ENCODE measurements at places on chromosomes 3 and 15.

DNA sequence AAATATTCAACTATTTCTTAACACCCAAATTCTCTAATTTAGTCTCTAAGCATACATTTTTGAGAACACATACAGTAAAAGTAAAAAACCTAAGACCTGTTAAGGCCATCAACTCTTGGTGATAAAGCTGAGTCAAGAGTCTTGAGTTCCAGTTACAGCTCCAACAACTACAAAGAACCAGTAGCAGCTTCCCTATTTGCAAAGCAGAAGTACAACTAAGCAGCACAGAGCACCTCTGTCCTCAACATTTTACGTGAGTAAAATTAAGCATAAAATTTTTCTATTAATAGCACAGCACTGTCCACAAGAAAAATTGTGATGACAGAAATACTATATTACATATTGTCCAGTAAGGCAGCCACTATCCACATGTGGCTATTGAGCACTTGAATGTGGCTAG lies 4.4 kb downstream of the PCOLCE2 start:
- DNase-seq, result no peak

- no peak for DNase-seq
These were observed 17.3 kb downstream of the ESYT3 start for GRCh38 chr3:138451595-138452162.

- DNase-seq, result no peak
These were observed 78.4 kb upstream of the RAD18 start for GRCh38 chr3:9041626-9042025.

- no peak for DNase-seq
These were observed 90.5 kb downstream of the LRRC3B start for GRCh38 chr3:26713091-26713490.

DNA sequence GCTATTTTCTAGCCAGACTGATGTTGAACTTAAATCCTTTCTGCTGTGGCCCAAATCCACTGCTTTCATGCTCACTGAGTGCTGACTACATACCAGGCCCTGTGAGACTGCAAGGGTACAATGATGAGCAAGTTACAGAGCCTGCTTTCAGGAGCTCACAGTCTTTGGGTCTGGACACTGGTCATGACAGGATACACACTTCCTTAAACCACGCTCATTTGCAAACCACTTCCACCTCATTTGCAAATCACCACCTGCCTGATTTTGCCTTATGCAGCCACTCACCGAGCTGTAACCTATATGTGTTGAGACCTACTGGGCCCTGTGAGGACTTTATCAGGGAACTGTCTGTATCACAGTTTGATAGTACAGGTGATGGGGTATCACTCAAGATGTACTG lies 50.2 kb upstream of the LRRC58 start:
- DNase-seq, result peak; percentile 13

DNA sequence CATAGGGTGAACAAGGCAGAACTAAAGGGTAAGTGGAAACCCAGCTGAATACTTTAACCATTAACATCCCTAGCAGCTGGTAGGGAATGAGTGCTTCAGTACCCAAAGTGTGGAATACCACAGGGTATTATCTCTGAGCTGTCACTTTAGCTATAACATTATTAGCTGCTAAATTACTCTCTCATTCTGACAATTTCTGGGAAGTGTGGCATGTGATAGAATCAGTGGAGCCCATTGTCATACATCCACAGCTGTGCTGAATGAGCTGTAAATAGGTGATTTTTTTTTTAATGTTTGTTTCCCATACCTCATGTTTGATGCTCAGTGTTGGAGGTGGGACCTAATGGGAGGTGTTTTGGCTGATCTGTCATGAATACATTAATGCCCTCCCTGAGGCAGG lies 894.3 kb downstream of the DIPK2A start:
- no peak for DNase-seq

DNA sequence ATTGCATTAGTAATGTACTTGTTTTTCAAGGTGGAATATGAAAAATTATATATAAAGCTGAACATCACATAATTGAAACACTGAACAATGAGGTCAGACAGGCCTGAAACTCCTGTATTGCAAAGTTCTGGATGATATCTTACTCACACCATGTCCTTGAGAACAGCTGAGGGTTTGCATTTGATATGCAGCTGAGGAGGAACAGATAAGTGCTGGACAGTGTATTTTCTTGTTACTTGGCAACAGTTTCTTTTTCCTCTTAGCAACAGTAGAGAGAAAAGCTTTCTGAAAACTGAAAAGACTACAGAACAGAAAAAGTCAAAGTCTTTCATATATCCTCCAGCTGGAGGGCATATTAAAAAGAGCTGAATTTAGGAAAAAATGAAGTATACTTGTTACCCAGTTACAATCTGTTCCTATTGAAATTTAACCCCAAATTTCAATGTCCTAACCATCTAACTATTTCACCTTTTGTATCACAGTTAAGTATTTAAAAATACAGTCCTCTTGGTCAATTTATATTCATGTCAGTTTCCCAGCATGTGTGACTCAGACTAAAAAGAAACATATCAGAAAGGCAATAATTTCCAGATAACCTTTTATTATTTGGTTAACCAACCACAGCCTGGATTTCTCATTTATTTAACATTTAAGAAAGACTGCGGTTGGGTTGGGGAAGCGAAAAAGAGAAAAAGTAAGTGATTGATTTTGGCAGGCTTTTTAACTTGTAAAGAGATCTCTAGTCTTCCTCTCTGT lies 733.0 kb upstream of the DPPA4 start:
- DNase-seq, result peak; percentile 21

DNA sequence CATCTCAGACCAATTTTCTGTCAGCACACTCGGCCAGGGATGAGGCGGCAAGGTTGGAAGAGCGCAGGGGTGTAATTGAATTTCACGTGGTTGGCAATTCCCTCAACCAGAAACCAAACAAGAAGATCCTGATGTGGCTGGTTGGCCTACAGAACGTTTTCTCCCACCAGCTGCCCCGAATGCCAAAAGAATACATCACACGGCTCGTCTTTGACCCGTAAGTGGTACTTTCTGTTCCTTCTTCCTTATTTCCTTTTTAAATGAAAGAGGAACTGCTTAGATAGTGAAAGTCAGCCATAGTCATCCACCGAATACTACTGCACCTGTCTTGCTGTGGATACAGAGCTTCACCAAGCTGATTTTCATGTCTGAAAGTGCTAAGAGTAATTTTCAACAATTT lies 60.1 kb downstream of the SGO1 start:
- no peak for DNase-seq

DNA sequence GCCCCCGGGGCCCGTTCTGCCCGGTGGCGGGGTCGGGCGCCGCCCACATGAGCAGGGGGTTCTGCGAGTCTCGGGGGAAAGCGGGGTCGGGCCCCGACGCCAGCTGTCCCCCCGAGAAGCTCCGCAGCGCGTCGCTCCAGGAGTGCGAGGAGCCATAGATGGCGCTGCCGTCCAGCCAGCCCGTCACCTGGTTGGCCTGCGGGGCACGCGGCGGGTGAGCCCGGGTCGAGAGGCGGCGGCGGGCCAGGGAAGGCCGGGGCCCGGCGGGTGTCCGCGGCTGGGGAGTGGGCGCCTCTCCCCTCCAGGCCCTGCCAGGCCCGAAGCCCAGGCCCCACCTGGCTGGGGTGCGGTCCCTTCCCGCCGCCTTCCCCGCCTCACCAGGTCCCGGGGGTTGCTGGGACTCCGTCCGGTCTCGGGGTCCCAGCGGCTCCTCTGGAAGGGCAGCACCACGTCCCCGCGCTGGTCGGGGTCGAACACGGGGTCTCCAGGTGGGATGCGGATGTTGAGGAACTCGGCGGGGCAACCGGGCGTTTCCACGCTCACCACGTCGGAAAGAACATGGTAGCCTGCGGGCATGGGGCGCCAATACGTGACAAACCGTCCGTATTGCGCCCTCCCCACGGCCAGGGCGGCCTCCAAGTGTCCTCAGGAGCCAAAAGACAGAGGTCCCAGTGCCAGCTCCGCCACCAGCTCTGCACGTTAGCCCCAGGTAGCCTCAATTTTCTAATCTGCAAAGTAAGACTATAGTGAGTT lies 2.4 kb downstream of the DUOX2 start:
- no peak for DNase-seq

GRCh38 chr3:31661993-31662670 lies 129.4 kb downstream of the STT3B start:
- DNase-seq, result no peak

GRCh38 chr15:101161656-101162055 lies 90.2 kb downstream of the CHSY1 start:
- DNase-seq, result no peak

DNA sequence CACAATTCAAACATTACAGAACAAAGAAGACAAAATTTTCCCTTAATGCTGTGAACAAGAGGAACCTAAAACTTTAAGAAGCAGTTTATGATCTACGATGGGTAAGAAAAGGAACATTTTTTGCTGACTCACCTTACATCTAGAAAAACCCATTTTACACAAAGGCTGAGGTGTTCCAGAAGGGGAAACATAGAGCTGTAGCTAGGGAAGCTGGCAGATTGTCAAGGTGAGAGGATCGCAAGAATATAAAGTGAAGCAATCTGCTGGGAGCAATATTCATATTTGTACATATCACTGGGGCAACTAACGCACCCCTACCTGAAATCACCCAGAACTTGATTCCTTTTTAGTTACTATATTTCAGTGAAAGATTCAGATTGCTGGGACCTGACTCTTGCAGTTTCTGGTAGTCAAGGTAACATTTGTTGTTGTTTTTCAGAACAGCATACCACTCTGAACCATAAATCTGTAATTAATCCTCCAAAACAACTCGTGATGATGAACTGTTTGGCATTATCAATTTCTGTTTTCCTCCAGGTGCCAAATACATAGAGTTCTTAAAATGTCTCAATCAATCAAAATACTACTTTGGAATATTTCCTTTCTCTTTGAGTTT lies 184.1 kb upstream of the LRRC3B start:
- no peak for DNase-seq

DNA sequence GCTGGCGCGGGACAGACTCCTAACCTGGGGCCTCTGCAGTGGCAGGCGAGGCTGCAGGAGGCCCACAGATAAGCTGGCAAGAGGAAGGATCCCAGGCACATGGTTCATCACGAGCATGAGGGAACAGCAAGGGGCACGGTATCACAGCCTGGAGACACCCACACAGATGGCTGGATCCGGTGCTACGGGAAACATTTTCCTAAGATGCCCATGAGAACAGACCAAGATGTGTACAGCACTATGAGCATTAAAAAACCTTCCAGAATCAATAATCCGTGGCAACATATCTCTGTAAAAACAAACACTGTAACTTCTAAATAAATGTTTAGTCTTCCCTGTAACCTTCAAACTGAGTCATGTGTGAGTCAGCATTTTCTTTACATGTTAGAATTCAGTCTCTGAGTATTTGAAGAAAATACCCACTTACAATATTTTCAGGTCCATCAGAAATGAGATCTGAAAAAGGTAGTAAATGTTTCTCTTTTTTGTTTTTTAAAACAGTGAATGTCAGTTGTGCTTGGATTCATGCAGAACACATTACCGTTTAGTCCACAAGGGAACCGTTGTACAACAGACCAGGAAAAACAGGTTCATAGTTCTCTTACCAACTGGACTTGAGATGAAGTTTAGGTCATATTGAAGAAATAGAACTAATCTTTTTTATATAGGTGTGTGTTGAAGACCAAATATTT lies 75.9 kb downstream of the BOC start:
- DNase-seq, result peak; percentile 68

GRCh38 chr3:30169487-30169886 lies 436.9 kb upstream of the TGFBR2 start:
- DNase-seq, result no peak

- DNase-seq, result no peak
These were observed 525.5 kb upstream of the NAALADL2 start for GRCh38 chr3:174333640-174334039.

DNA sequence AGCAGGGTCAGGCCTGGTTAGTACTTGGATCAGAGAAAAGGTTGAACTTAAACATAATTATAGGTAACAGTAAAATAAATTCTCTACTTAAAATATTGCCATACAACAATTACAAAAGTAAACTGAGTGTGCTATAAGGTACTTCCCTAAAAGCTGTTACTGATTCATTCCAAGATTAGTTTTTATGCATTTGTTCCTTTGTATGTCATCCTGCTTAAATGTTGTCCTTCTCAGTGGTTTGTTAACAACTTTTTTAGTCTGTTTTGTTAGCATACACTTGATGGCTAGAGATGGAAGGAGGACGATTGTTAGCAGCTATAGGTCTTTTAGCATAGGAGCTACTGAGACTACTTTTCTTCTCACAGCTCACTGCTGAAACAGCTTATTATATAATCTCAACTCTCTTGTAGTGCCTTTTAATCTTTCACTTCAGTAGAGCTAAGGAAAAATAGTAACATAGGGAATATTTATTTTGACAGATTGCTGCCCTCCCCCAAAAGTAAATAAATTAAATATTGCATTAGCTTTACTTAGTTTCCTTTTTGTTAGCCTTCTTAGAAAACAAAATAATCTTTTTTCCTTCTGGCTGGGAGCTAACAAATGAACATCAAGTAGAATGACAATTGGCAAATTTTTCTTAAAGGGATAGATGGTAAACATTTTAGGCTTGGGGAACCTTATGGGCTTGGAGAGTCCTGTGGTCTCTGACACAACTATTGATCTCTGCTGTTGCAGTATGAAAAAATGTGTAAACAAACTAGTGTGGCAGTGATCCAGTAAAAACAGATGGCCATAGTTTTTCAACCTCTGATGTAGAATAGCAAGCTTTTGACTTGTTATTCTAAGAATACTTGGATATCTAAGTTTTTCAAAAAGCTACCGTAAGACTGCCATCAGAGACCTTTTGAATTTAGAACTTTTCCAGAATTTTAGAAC lies 39.5 kb downstream of the USP8 start:
- DNase-seq, result peak; percentile 35

All from EH (cell line).